ENCODE measurements at places on chromosomes 2 and 18.

- no peak for DNase-seq
These were observed 156.5 kb downstream of the ACTR3 start for GRCh38 chr2:114046373-114046772.

DNA sequence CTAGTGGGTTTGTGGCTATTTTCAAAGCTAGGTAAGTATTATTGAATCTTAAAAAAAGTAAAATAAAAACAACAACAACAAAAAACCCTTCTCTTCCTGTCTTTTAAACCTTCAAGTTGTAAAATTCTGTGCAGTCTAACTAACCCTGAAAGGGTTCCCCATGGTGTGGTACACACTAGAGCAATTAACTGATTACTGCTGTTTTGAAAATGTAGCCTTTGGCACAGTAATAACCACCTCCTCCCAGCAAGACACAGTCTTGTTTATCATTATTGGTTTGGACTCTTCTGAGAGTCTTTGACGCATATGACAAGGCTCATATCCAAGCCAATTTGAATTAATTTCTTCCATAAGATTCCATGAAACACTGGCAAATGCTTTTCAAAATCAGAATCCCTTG is 2184.6 kb upstream of the PIK3C3 start:
- no peak for DNase-seq

- no peak for DNase-seq
These were observed 29.2 kb downstream of the HS6ST1 start for GRCh38 chr2:128289439-128289838.

- no peak for DNase-seq
These were observed 37.0 kb upstream of the LOXHD1 start for GRCh38 chr18:46693996-46694395.

GRCh38 chr2:124333784-124334183 is 308.7 kb downstream of the CNTNAP5 start:
- DNase-seq = no peak

All from stimulated activated CD4-positive, alpha-beta T cell treated with anti-CD3 and anti-CD28 coated beads, Interleukin-15, amount 100 ng/mL, for 1 hour (primary cell).